CD4-positive, alpha-beta T cell treated with Interleukin-2 at 100 ng/mL for 4 hours (primary cell): ENCODE measurements at places on chromosomes 3 and 15.

DNA sequence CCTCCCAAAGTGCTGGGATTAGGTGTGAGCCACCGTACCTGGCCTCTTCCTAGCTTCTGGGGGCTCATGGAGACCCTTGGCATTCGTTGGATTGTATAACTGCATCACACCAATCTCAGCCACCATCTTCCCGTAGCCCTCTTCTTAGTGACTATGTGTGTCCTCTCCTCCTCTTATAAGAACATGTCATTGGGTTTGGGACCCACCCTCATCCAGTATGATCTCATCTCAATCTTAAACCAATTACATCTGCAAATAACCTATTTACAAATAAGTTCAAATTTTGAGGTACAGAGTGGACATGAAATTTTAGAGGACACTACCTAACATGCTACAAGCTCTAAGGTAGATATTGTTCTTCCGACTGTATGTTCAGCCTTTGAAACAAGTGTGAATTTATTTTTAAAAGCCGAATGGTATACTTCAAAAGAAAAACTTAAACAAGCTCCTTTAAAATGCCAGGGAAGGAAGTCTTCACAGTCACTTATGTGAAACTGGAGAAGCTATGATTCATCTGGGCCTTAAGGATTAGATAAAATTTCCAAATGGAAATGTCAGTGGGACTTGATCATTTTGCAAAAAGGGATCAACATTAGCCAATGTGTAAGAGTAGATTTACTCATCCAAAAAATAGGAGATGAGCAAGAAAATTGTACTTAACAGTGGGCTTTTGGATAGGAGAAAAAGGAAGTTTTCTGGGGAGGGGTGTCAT lies 225.7 kb downstream of the MEX3B start:
- DNase-seq: no peak

DNA sequence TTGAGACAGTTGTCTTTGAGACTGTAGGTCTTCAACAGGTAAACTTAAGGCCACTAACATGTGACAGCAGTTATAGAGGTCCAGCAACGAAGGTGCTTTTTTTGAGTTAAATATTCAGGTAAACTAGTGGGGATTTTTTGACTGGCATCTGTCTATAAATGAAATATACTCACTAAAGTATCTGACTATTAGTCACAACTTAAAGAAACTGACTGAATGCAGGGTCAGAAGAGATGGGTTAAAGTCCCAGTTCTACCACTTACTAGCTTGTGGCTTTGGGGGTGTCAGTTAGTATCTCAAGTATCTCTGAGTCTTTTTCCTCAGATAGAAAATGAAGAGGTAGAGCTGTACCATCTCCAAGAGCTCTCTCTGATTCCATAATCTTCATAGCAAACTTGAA lies 18.0 kb downstream of the MIX23 start:
- no peak for DNase-seq

- no peak for DNase-seq
Measured at GRCh38 chr3:52454938-52455282, 494 bp upstream of the NISCH start.

DNA sequence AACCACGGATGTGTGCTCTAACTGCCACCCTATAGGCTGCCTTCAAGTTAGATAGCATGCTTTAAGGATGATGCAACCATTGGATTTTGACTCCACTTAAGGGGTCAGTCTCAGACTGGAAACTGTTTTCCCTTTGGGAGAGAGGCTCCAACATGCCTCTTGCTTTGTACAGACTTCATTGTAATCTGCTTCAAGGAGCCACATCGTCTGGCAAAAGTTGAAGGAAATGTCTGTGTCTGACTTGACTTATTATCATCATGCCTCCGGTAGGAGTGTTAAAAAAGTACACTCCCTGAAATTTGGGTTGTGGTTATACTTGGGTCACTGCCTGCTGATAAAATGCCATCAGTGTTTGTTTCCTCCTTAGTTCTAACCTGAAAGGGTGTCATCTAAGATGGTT lies 245.4 kb upstream of the CDIN1 start:
- DNase-seq: no peak

- no peak for DNase-seq
Measured at GRCh38 chr3:182683858-182684257, 109.4 kb upstream of the ATP11B start.

DNA sequence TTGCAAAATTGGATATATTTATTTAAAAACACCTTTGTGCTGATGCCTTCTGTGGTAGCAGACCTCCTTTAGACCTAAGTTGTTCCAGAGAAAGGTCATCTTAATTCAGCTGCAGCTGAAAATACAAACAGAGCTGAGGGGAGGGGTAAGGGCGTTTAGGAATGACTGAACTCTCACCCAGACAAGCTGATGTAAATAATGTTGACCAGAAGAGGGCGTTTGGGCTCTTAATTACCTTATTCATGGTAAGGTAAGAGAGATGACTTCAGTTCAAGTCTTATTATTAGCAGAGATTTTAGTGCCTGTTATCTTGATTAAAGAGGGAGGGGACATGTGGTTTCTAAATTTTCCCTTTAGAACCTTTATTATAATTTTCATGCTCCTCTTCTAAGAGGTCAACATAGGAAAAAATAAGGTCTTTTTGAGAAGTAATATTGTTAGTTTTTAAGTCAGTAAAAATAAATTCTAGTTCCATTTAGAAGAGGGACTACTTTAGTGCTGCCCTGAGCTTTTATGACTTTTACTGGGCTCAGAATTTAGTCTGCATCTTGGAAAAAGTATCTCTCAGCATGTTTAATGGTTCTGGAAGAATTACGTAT lies 46.3 kb downstream of the GPR171 start:
- peak; percentile 74 for DNase-seq

- DNase-seq: peak; percentile 56
Measured at GRCh38 chr3:10249833-10250232, 1.6 kb downstream of the TATDN2 start.

DNA sequence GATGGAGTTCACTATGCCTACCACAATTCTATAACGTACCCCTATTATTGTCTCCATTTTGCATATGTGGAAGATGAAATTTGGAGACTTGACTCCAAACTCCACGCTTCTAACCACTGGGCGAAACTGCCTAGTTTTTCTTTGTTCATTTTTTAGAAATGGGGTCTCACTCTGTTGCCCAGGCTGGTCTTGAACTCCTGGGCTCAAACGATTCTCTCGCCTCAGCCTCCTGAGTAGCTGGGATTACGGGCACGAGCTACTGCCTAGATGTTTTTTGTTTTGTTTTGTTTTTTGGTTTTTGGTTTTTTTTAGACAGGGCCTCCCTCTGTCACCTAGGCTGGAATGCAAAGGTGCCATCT lies 584 bp upstream of the RPL32 start:
- no peak for DNase-seq
